Activated CD4-positive, alpha-beta T cell treated with anti-CD3 and anti-CD28 coated beads, Interleukin-2, amount 50 U/mL, for 16 hours (primary cell): ENCODE measurements at places on chromosomes 7 and 10.

DNA sequence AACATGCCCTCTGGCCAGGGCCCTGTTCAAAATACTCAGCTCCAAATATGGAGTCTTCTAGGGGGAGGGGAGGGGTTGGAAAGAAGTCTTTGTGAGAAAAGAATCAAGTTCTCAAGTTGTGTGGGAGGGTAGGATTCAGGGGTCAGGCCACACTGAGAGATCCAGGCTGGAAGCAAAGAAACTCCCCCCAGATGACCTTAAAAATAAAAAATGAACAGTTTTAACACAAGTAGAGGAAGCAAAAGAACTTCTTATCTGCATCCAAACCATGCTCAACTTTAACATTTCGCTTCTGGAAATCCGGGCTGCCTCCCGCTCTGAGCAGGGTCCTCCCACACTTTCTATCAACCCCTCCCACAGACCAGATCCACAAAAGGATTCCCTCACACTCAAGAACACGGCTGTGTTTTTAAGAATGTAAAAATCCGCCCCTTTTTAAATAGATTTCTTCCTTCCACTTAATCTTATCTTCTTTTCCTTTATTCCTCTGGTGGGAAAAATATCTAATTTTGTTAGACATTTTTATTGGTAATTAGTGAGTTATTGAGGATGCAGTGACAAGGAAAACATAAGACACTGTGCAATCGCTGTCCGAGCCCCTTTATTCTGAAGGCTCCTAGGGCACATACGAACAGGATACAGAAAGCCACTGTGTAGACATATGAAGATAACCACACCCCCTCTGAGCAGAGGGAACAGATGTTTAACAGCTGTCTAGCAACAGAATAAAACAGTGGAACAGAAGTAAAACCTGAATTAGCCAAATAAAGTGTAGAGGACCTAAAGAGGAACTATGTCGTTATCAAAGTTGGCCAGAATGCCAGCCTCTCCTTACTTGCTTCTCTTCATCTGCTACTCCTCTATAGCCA is 43.8 kb downstream of the CYTH3 start:
- DNase-seq: no peak

DNA sequence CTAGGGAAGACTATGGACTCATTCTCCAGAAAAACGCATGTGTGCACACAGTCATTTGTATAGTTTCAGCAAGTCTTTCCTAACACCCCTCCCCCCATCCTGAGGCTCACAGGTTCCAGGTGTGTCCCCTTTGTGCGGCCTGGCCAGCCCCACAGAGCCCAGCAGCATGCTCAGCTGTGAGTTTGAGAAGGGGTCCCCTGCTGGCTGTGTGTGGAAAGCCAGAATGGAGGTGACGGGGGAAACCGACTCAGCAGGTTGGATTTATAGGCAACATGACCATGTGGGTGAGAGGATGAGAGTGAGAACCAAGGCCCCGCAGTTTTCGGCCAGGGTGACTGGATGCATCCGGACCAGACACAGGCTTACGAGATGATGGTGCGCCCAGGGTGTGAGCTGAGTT is 9.9 kb downstream of the PTPRE start:
- no peak for DNase-seq

DNA sequence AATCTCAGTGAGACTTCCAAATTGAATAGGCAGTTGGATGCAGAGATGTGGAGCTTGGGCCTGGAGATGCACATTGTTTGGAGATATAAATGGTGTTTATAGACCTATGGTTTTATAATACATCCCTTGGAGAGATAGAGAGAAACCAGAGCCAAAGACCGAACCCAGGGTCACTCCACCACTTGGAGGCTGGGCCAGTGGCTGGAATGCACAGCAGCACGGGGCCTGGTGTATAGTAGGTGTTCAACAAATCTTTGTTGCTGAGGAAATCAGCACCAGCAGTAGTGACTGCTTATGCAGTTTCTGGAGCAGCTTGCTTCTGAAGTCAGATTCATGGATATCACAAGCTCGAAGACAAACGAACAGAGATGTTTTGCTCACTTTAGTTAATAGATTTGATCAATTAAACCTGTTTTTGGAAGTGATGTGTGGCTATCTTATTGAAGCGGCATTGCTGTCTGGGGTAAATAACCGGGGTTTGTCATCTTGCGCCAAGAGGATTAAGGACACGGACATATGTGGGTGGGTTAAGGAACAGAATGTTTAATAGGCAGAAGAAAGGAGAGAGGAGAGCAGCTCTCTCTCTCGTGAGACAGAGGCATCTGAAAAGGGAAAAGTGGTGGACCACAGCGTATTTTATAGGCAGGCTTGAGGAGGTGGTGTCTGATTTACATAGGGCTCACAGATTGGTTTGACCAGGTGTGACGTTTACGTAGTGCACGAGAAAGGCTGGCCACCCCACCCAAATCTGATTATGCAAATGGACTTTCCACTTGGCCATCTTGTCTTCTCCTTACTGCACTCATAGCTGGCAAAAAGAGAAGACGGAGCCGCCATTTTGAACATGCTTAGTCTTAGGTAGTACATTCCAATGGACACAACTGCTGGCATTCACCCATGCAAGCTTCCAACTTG is 11.1 kb downstream of the RBP4 start:
- DNase-seq: no peak

- DNase-seq: no peak
These were observed 235.2 kb downstream of the ZMYND11 start for GRCh38 chr10:370449-370825.

- DNase-seq: no peak
These were observed 30.1 kb downstream of the LRRC17 start for GRCh38 chr7:102942868-102943267.

DNA sequence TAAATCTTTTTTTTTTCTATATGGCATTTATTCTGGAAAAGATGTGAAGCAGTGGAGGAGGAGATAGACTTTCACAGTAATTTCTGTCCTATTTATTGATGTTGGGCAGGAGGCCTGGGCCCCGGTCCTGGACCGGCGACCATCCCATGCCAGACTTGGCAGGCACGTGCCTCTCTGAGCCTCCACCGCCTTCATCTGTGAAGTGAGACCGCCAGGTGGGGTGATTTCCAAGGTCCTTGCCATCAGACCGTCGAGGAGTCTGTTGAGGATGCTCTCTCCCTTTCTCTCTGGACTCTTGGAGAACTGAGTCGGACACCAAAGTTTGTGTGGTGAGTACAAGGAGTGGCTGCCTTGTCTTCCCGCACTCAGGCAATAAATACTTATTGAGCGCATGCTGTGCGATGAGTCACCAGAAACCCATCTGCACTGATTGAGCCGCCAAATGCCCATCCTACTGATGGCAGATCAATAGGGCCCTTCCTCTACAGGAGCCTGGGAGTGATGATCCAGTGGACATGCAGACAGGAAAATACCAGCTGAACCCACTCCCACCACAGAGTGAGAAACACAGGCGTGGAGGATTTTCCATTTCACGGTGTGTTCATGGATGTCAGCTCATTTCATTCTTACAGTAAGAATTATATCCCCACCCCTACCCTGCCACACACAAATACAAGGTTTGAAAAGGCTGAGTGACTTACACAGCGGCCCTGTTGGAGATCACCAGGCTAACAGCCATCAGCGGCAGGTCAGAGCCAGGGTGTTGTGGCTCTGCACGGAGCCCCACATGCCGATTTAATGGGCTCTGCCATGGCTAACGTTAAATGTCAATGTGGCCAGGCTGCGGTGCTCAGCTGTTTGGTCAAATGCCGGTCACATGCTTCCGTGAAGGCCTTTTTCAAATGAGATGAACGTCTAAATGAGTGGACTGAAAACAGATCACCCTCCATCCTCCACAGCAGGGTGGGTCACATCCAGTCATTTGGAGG is 11.5 kb upstream of the PRKAG2 start:
- no peak for DNase-seq

GRCh38 chr10:32577448-32577847 is 131.5 kb downstream of the CCDC7 start:
- DNase-seq: no peak
